ENCODE measurements at places on chromosomes 7 and 10.
A peak's percentile ranks its signal among the peaks of the same experiment; 100 is the strongest.

- DNase-seq, result no peak
Measured at GRCh38 chr10:58608351-58608750, 95.7 kb downstream of the BICC1 start.

DNA sequence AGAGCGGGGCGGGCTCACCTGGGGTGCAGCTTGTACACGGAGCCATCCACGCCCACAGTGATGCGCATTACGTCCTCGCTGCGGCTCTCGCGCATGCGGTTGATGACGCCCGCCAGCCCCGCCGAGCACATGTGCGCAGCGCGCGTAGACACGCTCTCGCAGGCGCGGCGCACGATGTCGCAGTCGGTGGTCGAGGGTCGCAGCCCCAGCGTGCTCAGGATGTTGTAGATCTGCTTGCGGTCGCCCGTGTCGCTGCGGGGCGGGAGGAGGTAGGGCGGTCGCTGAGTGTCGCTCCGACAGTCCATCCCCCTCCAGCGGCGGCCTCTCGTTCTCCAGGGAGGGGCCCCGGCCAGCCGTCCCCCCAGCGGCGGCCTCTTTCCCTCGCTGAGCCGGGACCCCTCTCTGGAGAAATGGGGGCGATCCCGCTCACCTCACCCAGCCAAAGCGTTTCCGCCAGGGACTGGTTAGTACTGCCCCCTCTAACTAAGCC, 4.4 kb upstream of the MYL7 start:
- peak; percentile 55 for DNase-seq

DNA sequence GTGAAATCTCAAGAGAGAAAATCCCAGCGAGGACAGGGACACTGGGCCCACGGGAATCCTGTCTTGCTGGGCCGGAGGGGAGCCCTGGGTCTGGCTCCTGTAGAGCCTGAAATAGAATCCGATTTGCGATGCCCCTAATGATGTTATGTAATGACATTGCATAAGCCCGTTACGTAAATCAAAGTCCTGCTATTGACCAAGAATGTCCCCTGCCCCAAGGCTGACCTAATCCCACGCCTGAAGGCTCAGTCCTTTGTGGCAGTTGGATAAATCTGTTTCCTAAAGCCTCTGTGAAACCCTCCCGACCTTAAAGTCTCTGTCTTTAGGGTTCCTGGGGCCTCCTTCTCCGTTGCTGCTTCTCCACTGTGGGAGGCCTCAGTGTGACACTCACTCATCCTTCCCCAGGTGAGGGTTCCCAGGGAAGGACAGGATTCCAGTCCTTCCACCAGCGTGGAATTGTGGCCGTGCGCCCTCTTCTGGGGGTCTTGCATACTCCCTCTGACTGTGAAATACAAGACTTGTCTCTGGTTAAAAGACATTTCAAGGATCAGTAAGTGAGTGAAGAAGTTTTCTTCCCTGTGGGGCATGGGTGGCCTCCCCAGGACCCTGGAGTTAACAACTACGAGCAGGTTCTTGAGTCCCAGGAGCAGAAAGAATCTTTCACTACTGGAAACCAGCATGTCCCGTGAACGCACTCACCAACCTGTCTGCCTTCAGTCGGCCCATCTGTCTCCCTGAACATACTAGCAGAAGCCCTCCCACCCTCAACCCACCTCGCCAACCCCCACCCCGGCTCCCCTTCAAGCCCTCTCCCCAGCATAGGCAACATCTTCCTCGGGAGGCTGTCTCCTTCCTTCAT, 19.8 kb downstream of the ZNF467 start:
- no peak for DNase-seq

GRCh38 chr7:69367780-69368179, 230.5 kb upstream of the AUTS2 start:
- DNase-seq, result no peak

DNA sequence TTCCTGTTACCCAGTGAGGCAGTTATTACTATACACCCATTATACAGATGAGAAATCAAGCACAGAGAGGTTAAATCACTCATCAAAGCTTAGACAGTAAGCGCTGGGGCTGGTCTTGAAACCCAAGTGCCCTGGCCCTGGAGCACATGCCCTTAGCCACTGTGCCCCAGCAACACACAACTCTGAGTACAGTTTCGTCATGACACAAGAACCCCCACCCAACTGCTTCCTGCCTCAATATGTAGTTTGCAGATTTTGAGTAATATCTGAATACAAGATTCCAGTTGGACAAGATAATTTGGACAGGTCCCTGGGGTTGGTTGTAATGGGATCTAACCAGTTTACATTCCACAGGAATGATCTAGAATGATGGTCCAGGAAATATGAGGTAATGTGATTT, 62.8 kb downstream of the SH3PXD2A start:
- DNase-seq, result no peak

- DNase-seq, result no peak
Measured at GRCh38 chr10:20990604-20991003, 93.5 kb upstream of the NEBL start.

- DNase-seq, result no peak
Measured at GRCh38 chr7:34190299-34190698, 285.0 kb downstream of the BMPER start.

GRCh38 chr10:7560519-7560918, 106.2 kb downstream of the ITIH5 start:
- DNase-seq, result no peak
